Cortex of kidney (tissue), 1 donor: ENCODE measurements at places on chromosomes 16 and 17.

DNA sequence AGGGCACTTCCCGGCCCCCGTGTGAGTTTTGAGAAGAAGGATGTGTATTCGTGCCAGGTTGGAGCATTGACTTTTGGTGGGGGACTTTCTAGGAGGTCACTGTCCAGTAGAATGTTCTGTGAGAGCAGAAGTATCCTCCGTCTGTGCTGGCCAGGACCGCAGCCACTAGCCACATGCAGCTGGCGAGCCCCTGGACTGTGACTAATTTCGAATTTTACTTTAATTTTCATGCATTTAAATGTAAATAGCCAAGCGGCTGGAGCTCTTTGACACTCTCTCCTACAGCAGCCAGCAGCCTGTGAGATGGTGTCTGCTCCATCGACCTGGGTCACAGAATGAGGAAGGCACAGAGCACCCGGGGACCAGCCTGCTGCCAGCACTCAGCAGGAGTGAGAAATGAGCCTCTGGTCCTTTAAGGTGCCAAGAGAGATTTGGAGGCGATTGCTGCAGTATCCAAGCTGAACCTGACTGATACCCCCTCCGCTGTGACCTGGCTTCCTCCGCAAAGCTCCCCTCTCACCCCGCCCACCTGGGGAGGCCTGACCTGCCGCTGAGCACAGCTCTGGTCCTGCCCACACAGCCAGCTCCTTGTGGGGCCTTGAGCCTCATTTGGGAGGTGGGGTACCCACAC, 7.8 kb downstream of the ATP2A3 start:
- no peak for DNase-seq

- DNase-seq: no peak
Measured at GRCh38 chr16:67296420-67296819, 17.1 kb downstream of the PLEKHG4 start.

DNA sequence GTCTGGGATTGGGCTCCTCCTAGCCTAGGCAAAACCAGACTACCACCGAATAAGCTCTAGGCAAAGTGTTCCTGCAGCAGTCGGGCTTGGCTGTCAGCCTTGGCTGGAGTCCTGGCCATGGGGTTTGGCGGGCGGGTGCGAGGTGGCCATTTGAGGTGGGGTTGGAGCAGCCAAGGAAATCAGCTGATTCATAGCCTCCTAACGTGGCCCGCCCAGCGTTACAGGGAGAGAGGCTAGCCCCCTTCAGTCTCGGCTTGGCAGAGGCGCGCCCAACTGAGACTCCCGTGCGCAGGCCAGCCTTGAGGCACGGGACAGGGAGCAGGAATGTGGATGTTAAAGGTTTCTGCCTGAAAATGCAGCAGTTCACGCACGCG, 1.9 kb downstream of the PMP22 start:
- no peak for DNase-seq

GRCh38 chr16:53565296-53565863, 62.4 kb upstream of the AKTIP start:
- no peak for DNase-seq

GRCh38 chr16:87741700-87742415, 23.9 kb downstream of the KLHDC4 start:
- no peak for DNase-seq

DNA sequence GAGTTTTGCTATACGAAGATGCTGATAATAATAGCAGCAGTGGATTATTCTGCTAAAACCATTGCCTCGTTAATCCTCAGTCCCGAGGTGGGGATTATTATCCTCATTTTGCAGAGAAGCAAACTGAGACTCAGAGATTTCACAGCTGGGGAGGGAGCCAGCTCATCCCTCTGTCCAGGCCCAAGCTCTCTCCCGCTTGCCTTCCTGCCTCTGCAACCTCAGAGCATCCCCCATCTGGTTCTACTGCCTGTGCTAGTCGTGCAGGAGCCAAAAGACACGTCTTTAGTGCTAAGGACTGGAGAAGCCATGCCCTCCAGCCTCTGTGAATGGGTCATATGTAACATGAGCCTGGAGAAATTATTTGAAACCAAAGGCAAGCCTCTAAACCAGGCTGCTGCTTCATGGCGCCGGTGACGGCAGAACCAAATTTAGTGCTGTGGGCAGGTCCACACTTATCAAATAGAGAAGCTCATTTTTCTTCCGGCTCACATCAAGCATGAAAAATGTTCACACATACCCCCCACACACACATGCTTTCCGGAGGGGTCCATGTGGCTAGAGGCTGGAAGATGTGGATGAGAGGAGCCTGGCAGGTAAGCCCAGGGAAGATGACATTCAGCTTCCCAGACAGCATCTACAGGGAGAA, 13.5 kb downstream of the MAPT start:
- DNase-seq: no peak

DNA sequence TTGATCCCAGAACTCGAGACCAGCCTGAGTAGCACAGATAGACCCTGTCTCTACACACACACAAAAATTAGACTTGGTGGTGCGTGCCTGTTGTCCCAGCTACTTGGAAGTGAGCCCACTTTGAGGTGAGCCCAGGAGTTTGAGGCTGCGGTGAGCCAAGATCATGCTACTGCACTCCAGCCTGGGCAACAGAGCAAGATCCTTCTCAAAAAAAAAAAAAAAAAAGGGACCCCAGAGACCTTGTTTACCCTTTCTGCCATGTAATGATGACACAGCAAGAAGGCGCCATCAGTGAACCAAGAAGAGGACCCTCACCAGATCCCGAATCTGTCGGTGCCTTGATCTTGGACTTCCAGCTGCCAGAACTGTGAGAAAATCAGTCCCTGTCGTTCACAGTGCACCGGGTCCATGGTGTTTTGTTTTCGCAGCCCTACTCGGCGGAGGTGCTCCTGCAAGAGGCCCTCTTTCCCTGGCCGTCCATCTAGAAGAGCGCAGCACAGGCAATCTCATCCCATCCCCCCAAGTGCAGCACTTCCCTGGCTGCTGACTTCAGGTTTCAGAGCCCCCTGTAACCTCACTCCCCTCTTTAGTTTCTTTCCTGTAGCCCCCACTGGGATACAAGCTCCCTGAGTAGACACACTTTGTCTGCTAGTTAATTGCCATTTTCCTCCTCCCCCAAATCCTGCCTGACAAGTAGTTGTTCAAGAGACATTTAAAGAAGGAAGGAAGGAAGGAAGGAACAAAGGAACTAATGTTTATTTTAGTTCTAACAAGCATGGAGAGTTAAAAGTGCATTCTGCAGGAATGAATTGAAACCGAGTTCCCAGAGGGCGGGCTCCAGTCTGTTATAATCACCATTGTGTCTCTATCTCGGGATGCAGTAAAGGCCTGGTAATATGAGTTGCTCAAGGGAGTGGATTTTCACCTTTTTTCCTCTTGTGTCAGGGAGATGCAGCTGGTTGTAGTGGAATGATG, 115.3 kb downstream of the SNX29 start:
- DNase-seq: no peak

DNA sequence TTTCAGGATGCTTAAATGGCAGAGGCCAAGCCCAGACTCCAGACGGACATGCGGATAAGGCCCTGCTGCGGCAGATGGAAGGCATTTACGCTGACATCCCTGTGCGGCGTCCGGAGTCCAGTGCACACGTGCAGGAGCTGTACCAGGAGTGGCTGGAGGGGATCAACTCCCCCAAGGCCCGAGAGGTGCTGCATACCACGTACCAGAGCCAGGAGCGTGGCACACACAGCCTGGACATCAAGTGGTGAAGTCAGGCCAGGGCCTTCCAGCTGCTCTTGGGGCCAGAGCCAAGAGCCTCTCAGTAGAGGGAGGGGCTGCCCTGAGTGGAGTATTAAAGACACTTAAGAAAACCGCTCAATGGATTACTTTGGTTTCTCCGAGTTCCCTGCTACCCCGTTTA, 29.4 kb downstream of the NARF start:
- no peak for DNase-seq

- no peak for DNase-seq
Measured at GRCh38 chr17:7356072-7356549, 1.2 kb downstream of the TMEM95 start.

GRCh38 chr16:85568519-85568918, 44.6 kb upstream of the GSE1 start:
- DNase-seq: no peak

DNA sequence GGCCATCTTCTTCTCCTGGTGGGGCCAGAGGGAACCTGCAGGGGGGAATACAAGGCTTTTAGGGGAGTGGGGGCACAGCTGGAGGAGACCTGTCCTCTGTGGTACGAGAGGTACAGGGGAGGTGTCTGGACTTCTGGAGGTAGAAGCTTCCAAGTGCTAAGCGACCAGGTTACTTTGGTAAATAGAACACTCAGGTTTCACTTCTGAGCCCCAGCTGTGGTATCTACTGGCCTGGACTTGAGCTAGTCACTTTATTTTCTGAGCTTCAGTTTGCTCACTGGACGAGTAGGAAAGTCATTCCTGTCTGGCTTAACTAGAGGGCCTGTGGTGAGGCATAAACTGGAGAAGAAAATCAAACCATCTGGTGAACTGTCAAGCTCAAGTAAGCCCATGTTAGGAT, at the start of gene HEATR9:
HEATR9 (minus strand) TSS at position 155 of the 400 bp plus-strand sequence; CDS start at position 6, 149 bp downstream.
- DNase-seq: no peak

DNA sequence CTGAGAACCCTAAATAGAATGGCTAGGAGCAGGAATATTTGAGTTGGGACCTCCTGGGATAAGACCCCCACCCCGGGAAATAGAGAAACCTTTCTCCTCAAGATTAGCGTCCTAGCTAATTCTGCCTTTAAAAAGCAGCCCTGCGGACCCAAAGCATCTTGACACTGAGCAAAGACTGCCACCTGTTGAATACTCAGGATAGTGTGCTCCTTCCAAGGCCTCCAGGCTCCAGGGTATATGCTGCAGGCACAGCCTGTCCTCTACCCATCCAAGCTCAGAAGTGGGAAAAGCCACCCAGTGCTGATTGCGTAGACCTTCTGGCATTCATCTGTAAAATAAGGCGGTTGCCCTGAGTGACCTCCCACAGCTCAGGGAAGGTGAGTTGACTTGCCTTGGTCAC, 456.2 kb upstream of the DYNLRB2 start:
- no peak for DNase-seq

- DNase-seq: no peak
Measured at GRCh38 chr17:28807925-28808634, 34.5 kb downstream of the FAM222B start.

DNA sequence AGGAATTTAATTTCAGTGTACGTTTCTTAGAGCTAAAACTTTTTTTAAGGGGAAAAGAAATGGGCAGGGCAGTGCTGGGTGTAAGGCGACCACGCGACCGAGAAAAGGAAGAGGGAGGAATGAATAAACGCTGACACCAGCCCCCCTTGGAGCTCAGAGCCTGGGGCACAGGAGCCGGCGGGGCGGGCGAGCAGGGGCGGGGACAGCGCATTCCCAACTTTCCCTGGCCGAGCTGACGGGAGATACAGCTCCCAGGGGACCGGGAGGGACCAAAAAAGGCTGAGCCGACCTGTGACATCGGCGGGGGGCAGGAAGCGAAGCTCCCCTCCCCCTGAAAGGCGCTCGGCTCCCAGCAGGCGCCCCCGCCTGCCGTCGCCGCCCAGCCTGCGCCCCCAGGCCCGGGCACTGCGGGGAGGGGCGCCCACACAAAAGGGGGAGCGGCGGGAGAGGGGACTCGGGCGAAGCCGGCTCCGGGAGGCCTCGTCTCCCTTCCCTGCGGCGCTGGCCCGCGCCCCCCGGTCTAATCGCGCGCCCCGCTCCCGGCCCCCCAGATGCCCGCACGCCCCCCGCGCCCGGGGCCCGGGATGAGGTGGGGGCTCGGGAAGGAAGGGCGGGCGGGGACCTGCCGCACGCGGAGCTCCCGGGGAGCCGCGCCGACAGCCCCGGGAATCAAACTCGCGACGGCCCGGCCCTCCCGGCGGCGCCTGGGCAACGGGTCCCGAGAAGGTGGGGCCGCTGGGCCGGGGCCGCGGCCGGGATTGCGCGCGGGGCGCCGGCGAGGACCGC, 622 bp downstream of the CUEDC1 start:
- no peak for DNase-seq

DNA sequence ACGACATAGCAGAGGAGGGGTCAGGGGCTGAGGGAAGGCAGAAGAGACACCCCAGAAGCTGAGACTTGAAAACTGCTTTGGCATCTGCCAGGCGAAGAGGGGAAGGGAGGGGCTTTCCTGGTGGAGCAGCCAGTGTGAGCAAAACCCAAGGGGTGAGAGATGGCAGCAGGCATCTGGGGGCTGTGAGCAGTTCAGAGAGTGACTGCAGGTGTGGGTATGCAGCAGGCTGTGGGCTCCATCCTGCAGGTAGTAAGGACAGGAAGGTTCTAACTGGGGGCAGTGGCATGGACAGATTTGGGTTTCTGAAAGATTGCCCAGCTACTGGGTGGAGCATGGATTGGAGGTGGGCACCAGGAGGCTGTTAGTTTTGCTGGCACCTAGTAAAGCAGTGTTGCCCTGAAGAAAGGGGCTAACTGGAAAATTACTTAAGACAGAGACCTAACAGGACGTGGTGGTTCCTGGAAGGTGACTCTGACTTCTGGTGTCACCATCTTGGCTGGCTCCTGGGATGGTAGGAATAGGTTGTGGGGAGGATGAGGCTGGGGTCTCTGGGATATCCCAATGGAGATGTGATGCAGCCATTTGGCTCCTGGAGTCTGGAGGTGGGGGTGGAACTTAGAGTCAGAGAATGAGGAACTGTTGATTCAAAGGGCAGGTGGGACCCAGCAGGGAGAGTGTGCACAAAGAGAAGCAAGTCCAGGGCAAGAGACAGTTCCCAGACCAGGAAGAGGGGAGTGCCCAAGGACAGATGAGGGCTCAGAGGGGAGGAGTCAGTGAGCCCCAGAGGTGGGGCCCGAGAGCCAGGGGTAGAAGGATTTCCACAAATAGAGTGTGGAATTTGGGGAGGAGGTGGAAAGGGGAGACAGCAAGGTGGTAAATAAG, 11.2 kb downstream of the BCL7C start:
- DNase-seq: no peak

DNA sequence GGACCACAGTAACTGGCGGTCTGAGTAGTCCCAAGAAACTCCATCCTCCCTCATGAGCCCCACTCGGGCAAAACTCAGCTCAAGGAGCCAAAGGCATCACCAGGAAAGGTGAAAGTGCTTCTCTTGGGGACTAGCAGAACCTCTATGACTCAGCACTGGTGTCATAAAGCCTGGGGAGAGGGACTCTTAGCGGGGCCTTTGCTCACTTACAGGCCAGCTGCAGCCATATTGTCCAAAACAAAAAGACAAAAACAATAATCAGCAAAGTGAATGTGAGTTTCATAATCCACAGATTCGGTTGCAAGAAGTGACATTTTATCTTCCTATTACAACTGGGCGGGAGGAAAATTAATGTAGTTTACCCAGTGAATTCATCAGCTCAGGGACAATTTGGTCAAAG, at the start of gene TEKT5:
TEKT5 (minus strand) TSS at position 101 of the 400 bp plus-strand sequence; CDS start at position 44, 57 bp downstream.
- DNase-seq: no peak

DNA sequence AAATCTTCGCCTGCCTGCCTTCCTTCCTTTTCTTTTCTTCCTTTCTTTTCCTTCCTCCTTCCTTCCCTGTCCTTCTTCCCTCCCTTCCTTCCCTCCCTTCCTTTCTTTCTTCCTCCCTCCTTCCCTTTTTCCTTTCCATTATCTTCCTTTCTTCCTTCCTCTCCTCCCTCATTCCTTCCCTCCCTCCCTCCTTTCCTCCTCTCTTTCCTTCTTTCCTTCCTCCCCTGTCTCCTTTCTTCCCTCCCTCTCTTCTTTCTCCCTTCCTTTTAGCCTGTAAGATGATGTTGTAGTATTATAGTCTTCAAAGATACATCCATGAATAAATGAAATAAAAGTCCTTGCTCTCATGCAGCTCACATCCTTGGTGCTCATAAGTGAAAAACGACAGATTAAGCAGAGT, 539.3 kb downstream of the RBFOX1 start:
- DNase-seq: no peak
